Globus pallidus (tissue), 1 donor: ENCODE measurements at places on chromosomes 11 and 22.
A peak's percentile ranks its signal among the peaks of the same experiment; 100 is the strongest.

GRCh38 chr11:99893811-99894210, 793.3 kb upstream of the ARHGAP42 start:
- DNase-seq: no peak

GRCh38 chr11:44083906-44084305, 11.6 kb upstream of the EXT2 start:
- DNase-seq: no peak

GRCh38 chr22:40585310-40585751, 51.2 kb downstream of the MRTFA start:
- no peak for DNase-seq

DNA sequence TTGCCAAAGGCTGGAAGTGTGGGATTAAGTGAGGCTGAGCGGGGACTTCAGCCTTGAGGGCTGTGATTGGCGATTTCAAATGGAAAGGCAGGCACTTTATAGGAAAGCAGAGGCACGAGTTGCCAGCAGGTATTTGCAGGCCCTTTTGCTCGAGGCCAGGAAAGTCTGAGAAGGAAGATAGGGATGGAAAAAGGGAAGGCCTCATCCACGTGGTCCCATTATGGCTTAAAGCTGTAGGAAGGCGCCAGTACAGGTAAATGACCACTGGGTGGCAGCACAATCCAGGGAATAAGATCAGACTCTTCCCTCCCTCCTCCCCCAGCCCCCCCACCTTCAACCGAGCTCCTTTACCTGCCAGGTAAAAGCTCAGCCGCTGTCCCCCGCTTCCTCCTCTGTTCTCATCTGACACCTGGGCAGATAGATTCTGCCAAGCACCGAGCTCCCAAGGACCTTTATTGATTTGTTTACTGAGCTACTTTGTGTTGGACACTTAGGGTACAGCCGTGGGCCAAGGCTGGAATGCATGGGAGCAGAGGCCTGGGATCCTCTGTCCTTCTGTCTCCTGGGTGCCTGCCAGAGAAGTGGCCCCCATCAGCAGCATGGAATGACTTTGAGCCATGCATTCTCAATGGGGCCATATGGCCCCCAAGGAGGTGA, 7.5 kb downstream of the P2RX3 start:
- DNase-seq: peak; percentile 69

GRCh38 chr11:87425391-87425790, 387.7 kb downstream of the TMEM135 start:
- no peak for DNase-seq

GRCh38 chr11:76836613-76837291, 24.0 kb upstream of the ACER3 start:
- no peak for DNase-seq

- no peak for DNase-seq
Observed at GRCh38 chr11:70771099-70771885, 373.0 kb downstream of the CTTN start.

DNA sequence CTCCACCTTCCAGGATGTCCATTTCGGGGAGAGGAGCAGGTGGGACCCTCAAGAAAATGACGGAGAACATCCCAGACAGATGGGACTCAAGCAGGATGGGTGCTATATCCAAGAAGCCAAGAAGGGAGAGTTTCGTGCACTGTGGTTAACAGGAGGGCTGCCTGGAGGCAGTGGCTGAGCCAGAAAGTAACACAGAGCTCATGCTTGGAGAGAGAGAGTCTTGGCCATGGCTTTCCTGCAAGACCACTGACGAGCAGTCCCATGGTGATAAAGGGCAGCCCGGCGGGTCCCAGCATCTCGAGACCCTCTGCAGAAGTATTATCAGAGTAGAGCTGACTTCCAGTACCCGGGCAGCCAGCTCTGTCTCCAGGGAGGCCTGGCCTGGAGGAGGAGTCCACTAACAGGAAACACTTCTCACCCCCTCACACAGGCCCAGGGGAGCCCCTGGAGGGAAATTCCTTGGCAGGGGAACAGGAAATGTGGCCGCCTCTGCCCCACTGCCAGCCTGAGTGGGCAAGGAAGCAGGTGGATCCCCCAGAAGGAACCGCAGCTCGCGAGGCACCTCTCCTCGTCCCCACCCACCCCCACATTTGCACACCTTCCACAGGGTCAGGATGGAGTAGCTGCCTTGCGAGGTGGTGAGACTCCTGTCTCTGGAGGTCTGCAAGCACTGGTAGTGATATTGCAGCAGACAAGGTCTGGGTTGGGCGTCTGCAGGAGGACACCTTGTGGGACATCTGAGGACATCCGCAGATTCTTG, 32.2 kb downstream of the CYTH4 start:
- DNase-seq: no peak

DNA sequence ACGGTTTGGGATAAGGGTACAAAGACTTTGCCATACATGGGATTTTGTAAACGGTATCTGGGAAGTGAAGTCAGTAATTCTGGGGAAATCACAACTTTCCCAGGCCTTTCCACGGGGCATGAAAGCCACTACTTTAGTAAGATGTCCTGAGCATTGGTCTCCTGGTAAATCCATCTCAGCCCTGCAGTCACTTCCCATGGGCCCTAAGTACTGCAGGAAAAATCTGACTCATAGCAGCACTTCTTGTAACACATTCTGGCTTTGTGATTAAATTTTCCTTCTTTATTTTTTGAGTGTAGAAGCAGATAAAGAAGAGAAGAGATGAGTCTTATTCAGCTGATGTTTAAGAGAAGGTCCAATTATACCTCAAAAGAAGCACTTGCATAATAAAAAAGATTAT, 67.6 kb downstream of the BLID start:
- DNase-seq: no peak

- no peak for DNase-seq
Observed at GRCh38 chr22:45465633-45466032, 37.0 kb upstream of the FBLN1 start.

DNA sequence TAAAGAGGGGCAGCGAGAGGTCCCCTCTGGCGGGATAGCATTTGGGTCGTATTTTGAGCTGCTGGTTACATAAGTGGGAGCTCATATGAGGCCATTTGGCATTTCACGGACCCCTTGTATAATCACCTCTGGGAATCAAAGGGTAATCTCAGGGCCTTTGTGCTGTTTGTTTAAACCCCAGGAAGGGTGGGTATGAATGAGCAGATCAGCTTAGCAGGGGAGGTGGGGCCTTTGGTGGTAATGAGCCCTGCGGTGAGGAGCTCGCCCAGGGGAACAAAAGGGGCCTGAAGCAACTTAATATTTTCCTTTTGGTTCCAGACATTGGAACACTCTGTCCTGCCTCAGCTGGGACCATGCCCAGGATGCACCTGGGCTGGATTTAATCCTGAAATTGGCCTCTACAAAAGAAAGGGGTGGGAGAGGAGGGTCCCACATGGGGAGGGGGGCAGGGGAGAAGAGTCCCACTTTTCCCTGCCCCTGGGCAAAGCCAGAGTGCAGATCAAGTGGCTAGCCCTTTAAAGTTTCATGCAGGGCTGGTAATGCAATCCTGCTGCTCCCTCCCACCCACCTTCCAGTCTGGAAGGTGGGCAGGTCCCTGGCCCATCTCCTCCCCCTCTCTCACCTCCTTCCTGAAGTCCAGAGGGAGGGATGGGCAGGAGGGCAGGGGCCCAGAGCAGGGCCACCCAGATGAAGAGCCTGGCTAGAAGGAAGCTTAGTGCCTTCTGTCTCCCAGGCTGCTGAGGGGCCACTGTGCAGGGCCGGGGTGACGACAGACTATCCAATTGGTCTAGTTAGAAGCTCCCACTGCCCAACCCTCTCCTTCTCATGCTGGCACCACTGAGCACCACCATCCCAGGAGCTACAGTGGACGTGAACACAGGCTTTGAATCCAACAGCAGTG, 10.5 kb downstream of the TSKU start:
- DNase-seq: no peak
